ENCODE measurements at places on chromosomes 4 and X. TPM values are rescaled to one million over a fixed set of nuclear protein-coding genes. Genes with fewer than 3 reads are reported as not detected.

The TACC3 gene
- total RNA-seq, result 47.4 TPM

DNA sequence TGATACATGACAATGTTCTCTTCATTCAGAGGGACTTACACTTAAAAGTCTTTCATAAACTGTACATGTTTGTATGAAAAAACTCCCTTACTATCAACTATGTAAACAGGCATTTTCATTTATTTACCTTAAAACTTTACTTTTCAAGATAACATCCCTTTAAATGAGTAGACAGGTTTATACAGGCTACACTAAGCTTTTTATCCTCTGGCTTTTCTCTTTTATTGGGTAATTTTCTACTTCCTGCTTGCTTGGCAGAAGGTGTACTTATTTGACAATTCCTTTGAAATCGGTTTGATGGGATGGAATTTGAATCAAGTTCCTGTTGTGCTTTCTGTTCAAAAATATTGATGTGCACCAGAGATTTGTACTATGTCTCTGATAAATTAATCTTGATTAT is 81.4 kb downstream of the PTPN13 start:
- no peak for DNase-seq

The IL1RAPL1 gene
- not detected for total RNA-seq

- no peak for DNase-seq
These were observed 64.0 kb upstream of the RHOH start for GRCh38 chr4:40132816-40133215.

DNA sequence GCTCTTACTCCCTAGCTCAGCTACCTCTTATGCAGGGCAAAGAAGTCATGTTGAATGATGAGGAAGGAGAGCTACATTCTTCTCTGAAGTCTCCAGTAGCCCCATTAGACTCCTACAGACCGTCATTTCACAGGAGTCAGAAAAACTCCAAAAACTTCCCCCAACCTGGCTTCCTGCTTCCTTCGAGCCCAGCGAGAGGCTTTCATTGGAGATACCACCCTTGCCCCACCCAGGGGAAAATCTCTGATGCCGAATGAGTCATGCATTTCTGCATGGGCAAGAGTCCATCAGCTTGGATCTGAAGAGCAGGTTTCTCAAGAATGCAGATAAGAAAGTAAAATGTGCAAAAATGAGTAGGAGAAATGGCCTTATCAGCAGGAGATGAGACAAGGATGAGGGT is 53.0 kb downstream of the ARSF start:
- DNase-seq, result no peak

GRCh38 chrX:20913760-20914159 is 460.5 kb upstream of the CNKSR2 start:
- no peak for DNase-seq

GRCh38 chr4:48557478-48557877 is 67.4 kb downstream of the ZAR1 start:
- no peak for DNase-seq

DNA sequence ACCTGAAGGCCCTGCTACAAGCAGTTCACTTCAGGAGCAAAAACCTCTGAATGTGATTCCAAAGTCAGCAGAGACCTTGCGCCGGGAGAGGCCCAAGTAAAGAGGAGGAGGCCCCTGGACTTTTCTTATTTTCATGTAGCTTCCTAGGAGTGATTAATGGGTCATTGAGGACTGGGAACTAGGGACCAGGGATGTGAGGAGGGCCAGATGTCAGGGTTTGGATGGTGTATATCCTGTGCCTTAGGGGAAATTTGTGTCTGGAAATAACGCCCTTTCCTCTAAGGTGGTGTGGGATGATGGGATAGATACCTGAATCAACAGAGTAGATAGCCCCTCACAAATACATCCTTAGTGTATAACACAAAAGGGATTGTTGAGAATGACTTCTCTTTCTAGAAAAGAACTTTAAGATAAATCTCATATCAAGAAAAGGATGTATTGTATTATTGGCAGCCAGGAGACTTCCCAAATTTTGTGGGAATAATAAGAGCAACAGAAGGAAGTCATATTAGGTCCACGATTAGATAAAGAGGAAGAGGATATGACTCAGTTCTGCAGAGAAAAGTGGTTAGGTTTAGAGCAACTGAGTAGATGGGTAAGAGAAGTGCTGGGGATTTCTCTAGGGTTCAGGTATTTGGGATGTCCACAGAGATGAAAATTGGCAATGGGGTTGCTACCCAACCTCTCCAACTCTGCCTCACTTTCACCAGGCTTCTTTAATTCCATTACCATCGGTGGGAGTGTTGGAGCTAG is 1.1 kb downstream of the ITGB1BP2 start:
- DNase-seq, result no peak

GRCh38 chrX:102652031-102652688 is 877 bp downstream of the GPRASP1 start:
- DNase-seq, result no peak

The CD38 gene
- total RNA-seq, result 12.6 TPM

GRCh38 chr4:7817877-7818398 is 121.7 kb downstream of the AFAP1 start:
- DNase-seq, result no peak

- no peak for DNase-seq
These were observed 52.8 kb downstream of the GPC4 start for GRCh38 chrX:133362538-133362937.

DNA sequence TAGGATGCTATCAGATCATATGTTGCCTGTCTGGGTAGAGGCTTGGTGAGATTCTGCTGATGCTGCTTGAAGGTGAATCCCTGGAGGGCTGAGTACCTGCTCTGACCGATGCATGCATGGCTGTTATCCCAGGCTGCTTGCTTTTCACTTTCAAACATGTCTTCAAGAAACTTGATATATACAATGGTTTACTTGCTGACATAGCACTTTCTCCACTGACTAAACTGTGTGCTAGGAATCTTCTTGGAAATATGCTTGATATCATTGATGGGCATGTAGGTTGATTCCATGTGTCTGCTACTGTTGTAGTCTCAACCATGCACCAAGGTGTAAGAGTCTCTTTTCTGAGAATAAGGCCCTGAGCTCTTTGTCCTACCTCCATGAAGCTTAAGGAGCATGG is 79.6 kb upstream of the WDR1 start:
- DNase-seq, result no peak

GRCh38 chr4:120942776-120943175 is 20.2 kb upstream of the PRDM5 start:
- DNase-seq, result no peak

DNA sequence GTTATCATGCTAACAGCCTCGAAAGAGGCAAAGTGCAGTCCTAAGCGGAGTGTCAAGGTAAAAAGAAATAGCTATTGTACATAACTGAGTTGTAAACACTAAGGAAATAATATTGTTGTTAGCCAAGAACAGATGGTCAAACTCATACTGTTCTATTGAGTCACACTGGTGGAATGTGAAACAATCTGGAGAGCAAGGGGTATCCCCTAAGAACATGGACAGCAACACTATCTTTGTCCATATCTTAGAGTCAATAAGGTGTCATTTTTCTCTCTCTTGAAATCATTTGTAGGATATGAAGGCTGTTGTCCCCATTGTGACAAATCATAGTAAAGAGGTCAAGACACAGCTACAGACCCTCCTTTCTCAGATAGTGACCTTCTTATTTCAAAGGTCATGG is 4.5 kb upstream of the PDGFC start:
- no peak for DNase-seq

DNA sequence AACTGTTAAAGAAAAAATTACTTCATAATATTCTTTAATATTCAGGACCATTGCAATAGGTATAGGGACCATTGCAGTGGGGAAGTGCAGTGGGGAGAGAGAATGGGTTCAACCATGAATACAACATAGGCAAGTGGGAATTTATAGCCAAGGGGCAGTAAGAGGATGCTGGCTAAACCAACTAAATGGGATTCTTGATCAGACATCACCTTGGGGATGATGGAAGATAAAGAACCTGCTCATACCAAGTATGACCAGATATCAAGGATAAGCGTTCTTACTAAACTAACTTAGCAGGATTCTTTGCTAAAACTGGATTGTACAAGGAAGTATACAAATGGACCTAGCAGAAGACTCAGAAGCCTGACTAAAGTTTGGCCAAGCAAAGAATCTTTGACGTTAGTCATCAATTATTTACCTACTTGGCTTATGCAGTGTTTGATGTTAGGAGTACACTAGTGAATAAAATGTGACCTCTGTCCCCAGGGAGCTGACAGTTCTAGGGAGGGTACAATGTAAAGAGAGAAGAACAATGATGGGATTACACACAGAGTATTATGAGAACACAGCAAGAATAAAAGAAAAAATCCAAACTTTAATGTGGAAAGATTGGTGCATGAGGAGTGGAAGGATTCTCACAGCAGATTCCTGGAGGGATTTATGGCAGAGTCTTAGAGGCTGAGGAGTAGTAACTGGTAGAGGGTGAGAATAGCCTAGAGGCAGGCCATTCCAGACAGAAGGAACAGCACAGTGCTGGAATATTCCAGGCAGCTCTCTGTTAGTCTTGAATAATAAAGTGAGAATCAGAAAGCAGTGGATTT is 54.7 kb upstream of the MYOZ2 start:
- DNase-seq, result no peak

DNA sequence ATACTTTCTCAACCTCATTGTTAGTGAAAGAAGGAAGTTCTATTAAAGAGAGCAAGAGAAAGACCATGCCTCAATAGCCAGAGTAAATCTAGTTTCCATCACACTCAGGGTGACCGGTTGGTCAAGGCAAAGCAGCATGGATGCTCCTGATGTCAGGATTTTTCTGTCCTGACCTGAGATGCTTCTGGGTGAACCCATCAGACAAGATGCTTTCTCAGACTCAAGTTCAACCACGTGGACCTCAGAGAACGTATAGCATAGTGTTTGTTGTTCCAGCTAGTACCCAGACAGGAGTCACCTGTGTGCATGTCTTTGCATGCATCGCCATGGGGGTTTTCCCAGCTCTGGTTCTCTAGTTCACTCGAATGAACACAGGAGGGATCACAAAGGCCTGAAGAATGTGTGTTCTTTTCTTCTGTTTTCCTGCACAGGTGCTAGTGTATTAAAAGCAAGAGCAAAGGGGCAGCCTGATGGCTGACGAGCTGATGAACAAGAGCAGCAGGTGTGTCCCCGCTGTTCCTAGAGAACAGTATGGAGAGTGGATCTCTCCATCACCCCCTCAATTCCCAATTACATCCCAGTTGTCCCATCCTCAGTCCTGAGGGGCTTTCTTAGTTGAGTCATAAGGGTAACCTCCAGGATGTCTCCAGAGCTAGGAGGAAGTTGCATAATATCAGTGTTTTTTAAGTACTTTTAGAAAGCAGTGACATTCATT is 110.5 kb upstream of the ENPP6 start:
- no peak for DNase-seq

DNA sequence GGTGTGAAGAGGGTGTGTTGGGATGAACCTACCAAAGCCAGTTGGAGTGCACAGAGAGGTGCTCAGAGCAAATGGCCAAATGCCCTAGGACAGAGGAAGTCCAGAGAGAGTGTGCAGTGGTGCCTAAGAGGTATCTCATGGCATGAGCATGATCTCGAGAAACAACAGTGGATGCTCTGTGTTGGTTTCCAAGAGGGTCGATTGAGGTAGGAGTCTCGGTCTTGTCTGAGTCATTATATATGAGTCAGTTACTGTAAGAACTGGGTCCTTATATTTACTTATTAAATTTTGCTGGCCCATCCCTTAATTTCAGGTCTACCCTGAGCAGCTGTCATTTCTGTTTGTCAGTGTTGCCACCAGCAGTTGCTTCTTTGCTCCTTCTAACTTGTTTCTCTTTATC is 86.6 kb upstream of the TMEM150C start:
- no peak for DNase-seq

DNA sequence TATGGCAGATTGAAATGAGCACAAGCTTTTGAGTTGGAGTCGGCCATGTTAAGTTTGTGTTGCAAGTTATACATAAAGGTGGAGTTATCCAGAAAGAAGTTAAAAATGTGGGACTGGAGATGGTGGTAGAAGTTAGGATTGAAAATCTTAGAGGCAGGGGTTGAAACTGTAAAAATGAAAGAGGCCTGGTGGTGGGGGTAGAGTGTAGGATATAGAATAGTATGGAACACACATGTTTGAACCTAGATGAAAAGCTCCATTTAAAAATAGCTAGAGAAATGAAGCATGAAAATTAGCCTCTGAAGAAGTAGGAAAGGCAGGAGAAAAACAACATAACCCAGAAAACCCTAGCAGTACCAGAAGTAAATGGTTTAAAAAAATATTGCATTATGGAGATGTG is 131.8 kb upstream of the ENPEP start:
- DNase-seq, result no peak

The SPON2 gene
- total RNA-seq, result 81.3 TPM

DNA sequence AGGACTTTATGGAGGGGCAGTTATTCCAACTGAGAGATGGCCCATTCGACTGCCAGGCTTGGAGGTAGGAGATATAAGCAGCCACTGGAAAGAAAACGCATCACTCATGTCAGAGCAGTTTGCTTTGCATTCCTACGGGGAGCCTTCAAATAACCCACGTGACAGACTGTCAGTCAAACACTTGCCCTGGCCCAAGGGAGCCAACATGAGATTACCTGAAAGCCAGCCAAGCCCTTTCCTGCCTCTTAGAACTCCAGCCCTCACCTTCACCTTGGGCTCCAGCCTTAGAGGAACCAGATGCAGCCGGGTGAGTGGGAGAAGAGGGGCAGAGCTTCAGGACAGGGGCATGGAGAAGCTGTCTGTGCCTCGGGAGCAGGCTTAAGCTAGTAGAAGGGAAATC is 95.3 kb upstream of the CXCL13 start:
- no peak for DNase-seq

DNA sequence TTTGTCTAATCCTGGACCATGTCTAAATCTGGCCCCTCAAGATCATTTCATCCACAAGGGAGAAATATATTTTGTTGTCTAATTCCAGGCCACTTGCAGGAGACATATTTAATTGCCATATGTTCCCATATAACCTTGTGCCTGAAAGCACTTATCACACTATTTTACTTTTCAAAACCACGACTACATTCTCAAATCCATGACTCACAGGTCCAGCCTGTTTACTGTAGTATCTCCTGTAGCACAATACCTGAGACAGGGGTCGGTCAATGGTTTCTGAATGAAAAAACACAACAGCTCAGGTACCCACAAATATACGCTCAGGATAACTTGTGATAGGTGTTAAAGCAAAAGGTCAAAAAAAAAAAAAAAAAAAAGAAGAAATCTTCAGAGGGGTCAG is 60.9 kb downstream of the SEC24D start:
- no peak for DNase-seq

DNA sequence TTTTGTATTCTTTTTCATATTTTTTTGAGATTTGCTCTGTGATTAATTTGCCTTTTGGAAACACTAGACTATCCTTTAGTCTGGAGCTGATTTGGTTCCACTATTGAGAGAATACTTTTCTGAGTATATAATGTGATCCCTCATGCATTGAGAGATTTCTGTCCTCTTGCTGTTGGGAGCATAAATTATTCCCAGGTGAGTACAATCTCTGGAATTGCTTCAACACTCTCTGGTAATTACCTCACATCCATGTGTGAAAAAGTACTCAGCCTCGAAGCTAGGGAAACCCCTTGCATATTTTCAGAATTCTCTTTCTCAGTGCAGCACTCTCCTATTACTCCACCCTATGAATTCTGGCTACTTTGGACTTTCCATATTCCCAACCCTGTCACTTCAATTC is 550.0 kb downstream of the RAPGEF2 start:
- no peak for DNase-seq

- no peak for DNase-seq
These were observed 29.3 kb downstream of the DCAF8L2 start for GRCh38 chrX:27619459-27619858.

The HERC5 gene
- total RNA-seq, result 14.7 TPM

- no peak for DNase-seq
These were observed 32.2 kb downstream of the NFXL1 start for GRCh38 chr4:47882228-47882627.

The NKX3-2 gene
- total RNA-seq, result not detected

The RHOXF2 gene
- total RNA-seq, result 0.29 TPM

GRCh38 chrX:141220342-141221008 is 21.8 kb downstream of the SPANXC start:
- DNase-seq, result no peak

GRCh38 chr4:153790500-153790865 is 1.6 kb upstream of the SFRP2 start:
- DNase-seq, result no peak
